Fibroblast of skin of scalp (primary cell): ENCODE measurements at places on chromosomes 13 and 19.

- DNase-seq: peak; percentile 36
Measured at GRCh38 chr19:38255383-38256014, 675 bp downstream of the PPP1R14A start.

DNA sequence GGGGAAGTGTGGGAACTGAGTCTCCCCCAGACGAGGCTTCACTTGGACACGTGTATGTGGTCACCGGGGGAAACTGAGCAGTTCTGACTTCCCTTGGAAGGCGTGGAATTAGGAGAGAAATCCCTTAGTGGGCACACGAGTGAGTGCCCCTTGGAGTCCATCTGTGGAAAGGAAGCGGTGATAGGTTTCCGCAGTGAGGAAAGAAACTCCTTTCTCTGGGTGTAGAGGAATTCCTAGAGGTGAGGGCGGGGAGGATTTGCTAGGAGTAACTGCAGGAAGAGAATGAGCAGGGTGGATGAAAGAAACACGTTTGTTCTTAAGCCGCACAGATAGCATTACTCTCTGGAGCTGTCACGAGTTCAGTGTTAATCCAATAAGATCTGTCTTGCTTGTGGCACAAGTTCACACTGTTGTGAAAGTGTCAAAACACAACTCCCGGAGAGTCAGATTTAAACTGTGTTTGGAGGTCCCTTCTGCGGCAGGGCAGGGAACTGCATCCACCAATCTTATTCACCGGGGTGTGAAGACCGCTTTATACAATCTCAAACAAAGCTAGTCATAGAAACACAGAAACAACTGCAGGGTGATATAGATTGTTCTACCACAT is 1.2 kb downstream of the KL start:
- DNase-seq: peak; percentile 29

- DNase-seq: peak; percentile 81
Measured at GRCh38 chr19:41219924-41220567, 1.0 kb downstream of the AXL start.

GRCh38 chr19:12837225-12837624 is 1.1 kb upstream of the MAST1 start:
- DNase-seq: no peak

DNA sequence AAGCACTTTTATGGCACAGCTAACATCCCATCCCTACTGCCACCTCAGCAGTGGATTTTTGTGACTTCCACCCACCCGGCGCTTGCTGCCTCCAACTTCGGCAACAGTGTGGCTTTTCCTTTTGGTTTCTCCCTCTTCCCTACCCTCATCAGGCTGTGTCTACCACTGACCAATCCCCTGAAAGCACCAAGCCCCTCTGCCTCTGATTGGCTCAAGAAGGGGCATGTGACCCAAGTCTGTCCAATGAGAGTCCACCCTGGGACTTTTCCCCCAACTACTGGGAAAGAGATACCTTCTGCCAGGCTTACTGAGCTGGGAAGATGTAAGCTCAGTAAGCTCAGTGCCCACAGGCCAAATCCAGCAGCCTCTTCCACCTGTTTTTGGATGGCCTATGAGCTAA is 5.8 kb downstream of the SMIM7 start:
- DNase-seq: no peak

- DNase-seq: no peak
Measured at GRCh38 chr13:114142640-114143490, 10.4 kb upstream of the RASA3 start.
